ENCODE measurements at places on chromosomes 3 and 15.
A peak's percentile ranks its signal among the peaks of the same experiment; 100 is the strongest.

DNA sequence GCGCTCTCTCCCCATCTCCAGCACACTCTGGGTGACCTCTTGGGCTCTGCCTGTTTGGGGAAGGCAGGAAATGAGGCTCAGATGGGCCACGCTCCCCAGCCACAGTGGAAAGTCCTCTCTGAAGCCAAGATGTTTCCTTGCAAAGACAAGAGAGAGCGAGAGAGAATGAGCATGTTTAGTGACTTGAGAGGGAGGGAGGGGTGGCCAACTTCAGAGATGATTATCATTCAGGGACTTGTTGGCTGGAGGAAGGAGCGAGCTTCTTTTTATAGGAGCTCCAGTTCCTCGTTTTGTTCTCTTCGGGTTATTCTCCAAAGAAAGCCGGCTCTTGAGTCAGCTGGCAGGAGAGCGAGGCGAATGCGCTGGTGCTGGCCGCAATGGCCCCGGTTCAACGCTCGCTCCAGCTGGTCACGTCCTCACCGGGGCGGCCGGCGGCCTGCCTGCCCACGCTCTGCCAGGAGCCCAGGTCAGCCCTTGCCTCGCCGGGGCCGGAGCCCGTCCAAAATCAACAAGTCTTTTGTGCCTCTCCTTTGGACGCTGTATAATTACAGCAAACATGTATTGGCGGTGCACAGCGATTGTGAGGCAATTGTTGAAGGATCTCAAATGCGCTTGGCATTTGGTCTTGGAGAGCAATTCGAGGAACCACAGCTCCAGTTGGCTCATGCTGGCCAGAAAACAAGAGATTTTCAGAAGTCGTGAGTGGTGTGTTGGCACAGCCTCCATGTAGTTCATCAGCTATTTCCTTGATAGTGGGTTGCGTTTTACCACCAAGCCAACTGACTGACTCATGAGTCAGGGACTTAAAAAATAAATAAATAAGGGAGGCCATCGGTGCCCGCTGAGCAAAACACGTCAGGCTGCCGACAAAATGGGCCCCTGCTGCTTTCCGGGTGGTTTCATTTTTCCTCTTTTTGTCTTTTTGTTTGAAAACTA is 288.6 kb downstream of the UACA start:
- peak; percentile 100 for DNase-seq

GRCh38 chr15:96047255-96047931 is 283.1 kb upstream of the NR2F2 start:
- peak; percentile 95 for DNase-seq

GRCh38 chr15:69081310-69082004 is 67.0 kb downstream of the NOX5 start:
- no peak for DNase-seq

- no peak for DNase-seq
These were observed 21.9 kb downstream of the ZFAND6 start for GRCh38 chr15:80081390-80081789.

- peak; percentile 66 for DNase-seq
These were observed 1.0 kb upstream of the ZNF620 start for GRCh38 chr3:40504636-40505430.

DNA sequence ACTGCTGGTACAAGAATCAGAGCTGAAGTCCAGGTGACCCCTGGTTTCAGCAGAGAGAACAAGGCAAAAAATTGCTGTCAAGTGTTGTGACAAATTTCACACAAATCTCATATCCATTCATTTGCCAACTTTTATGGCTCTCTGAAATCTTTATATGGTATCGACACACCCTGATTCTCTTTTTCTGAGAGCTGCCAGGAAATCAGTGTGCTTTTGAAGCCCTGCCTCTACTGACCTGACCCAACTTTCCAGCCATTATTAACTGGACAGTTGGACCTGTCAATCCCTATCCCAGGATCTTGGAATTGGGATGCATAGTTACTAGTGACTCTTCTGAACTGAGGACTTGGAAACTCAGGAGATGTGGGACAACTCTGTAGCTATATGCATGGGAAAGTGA is 288.2 kb upstream of the GADL1 start:
- DNase-seq = no peak

- DNase-seq = no peak
These were observed 21.6 kb downstream of the CPN2 start for GRCh38 chr3:194329583-194329965.

- no peak for DNase-seq
These were observed 589 bp downstream of the HERC1 start for GRCh38 chr15:63833021-63833696.

- DNase-seq = no peak
These were observed at the start of gene CSTA for GRCh38 chr3:122324871-122325323. CSTA (plus strand) TSS chr3:122325248; CDS start chr3:122325293, 45 bp downstream.

- DNase-seq = peak; percentile 31
These were observed 514.1 kb upstream of the CFAP20DC start for GRCh38 chr3:59563966-59564365.

DNA sequence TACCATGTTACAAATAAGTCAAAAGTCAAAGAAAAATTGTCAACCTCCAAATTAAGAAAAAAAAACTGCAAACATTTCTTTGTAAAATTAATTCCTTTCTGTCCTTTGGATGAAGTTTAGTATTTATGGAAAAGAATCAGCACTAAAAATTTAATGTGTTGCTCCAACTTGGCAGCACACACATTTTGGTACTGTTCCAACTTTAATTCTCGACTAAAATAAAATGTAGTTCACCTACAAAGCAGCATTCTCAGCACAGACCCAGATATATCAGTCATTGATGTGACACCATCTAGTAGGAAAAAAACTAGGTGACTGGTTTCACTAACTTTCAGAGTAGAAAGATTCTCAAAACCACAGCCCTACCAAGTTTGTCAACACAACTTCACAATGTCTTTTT is 131.7 kb upstream of the ROBO2 start:
- DNase-seq = no peak

DNA sequence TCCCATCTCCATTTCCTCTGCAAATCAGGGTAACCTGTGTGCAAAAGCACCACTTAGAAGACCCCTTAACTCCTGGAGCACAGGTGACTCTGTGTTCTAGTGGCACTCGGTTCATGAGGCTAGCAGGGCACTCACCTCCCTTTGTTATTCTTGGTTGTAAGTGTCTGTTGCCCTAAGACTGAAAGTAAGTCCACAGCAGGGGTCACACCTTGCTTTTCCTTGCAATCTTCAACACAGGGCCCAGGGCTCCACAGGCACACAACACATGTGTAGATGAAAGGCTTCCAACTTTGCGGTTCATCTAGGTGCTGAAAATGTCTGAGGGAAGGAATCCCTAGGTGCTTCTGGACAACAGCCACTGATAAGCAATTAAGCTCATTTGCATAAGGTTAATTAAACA is 2.9 kb downstream of the RNU6-1 start:
- no peak for DNase-seq

DNA sequence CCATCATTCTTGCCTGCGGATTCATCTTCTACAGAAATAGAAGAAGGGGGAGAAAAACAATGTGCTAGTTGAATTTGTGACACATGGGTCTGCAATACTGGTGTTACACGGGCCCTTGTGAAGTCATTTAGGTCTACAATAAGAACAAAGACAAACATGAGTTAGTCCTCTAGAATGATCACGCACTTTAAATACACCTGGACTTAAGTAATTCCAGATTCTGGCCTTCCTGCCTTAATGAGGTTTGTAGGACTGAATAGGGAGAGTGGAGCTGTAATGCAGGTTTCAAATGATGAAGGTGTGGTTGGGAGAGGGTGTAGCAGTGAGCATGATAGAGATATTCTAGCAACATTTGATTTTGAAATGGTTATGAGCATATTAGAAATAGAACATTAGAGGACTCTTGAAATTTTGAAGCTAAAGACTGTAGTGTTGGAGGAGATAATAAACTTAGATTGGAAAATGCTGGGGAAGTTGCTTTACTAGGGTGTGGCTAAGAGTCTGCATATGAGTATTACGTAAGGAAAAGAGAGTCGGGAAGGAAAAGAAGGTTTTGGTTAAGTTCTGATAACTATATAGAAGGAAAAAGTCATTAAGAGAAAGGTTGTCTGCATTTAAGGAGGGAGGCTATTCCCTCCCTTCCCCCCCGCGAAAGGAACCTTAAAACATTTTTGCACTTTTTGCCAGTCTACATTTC is 606 bp downstream of the EIF2A start:
- DNase-seq = no peak

GRCh38 chr15:82771789-82772607 is 33.9 kb downstream of the FSD2 start:
- no peak for DNase-seq

All from astrocyte of the cerebellum (primary cell).